Fibroblast of skin of left quadriceps (primary cell): ENCODE measurements at places on chromosomes 2 and 18.

DNA sequence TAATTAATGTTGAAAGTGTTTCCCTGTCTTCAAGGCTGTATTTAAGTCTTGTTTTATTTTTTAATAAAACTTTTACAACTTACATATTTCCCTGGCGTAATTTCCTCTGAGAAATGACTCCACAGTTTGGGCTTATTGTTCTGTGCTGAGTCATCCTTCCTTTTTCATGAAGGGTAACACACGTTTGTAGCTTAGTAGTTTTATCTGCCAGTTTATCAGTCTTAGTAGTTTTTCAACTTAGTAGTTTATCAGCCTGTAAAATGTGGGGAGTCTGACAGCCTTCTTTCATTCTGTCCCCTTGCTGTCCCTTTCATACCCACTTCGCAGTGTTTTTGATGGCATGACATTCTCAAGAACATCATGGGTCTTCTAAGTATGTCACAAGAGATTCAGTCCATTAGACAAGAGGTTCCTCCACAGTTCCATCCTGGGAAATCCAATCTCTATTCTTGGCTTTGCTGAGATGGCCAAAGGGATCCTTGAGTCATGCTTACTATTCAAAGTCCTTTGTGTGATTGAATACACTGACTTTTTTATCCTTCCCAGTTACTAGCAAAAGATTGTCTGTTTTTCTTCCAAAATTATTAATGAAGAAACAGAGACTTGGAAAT, 60.0 kb upstream of the SGPP2 start:
- no peak for DNase-seq

DNA sequence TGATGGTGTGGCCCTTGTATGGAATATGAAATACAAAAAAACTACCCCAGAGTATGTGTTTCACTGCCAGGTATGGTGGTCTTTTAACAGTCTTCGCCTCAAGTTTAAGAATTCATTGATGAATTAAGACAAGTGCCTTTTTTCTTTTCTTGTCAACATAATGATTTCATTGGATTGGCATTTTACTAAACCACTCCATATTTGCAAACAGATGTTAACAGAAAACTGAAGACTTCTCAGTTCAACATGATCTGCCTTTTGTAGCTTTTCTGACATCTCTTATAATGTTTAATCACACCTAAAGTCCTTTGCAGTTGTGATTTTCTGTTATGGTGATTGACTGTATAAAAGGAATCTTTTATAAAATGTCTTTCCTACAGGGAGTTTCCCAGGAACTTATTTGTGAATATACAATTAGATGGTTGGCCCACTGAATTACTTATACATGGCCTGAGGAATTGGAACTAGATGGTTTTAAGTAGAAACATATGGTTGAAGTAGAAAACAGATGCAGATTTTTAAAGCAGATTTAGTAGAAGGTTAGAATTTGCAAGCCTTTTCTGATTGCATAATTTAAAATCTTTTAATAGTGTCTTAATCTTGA, 39.7 kb downstream of the DYNC1I2 start:
- peak; percentile 56 for DNase-seq

DNA sequence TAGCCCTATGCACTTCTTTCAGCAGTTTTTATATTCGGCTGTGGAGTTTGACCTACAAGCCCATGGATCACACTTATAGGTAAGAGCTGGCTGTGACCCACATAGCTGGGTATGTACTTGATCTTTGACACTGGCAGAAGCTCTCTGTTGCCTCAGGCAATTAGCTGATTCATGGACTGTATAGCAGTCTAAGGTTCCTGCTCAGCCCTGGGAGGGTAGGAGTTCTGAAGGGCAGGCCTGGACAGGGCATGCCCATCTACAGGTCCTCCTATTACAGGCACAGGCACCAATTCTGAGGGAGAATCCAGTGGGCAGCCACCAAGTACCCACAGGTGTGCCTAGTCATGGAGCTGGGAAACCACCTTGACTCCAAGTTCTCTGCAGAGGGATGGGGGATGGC, 301.8 kb upstream of the GALNT5 start:
- no peak for DNase-seq

DNA sequence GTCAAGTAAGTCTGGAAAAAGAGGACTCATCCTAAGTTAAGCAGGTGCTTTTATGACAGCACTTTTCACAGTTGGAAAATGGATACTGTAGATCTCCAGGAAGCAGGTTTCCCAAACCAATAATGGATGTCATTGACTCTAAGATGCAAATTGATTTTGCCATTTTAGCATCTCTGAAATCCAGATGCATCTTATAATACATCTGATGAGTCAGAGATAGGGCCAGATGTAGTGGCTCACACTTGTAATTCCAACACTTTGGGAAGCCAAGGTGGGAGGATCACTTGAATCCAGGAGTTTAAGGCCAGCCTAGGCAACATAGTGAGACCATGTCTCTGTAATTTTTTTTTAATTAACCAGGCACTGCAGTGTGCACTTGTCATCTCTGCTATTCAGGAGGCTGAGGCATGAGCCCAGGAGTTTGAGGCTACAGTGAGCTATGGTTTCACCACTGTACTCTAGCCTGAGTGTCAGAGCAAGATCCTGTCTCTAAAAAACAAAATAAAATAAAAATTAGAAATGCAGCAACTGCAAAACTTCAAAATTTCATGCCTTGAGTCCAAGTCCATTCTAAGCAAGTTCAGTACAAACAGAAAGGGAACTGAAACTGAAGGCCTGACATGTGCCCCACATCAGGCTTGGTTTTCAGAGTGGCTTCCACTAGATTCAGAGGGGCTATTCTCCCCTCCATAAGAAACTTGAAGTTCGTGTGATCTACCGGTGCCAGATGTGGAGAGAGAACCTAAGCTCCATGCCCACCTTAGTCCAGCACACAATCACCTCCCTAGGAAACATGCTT, 267.8 kb upstream of the NCKAP5 start:
- DNase-seq, result no peak

DNA sequence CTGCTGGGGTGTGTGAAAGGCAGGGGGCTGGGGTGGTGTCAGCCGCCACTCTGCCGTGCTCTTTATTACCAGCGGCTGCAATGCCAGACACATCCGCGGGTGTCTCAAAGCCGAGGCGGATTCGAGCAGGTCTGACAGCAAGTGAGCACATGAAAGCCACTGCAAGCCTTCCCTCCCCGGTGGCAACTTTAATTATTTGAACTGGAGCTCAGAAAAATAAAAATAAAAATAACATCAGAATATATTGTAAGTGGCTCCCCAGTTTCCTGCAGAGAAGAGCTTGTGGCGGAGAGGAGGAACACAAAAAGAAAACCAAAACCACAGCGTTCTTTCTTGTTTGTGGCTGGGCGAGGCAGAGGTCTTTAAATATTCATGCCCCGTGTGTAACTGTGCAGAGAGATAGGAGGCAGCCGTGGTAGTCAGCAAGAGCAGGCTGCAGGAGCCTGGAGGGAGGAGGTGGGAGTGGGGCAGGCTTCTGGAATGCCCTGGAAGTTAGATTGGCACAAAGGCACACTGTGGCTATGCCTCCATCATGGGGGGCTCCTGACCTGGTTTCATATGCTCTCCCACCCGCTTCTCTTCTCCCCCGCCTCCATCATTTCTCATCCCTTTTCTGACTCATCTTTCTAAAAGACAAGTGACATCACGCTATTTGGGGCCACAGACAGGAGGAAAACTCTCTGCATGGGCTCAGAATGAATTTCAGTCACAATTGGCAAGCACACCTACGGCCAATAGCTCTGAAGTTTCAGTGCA, 199.8 kb downstream of the CLIP4 start:
- DNase-seq, result no peak

- peak; percentile 35 for DNase-seq
Measured at GRCh38 chr2:17538844-17539554, 1.5 kb upstream of the VSNL1 start.

DNA sequence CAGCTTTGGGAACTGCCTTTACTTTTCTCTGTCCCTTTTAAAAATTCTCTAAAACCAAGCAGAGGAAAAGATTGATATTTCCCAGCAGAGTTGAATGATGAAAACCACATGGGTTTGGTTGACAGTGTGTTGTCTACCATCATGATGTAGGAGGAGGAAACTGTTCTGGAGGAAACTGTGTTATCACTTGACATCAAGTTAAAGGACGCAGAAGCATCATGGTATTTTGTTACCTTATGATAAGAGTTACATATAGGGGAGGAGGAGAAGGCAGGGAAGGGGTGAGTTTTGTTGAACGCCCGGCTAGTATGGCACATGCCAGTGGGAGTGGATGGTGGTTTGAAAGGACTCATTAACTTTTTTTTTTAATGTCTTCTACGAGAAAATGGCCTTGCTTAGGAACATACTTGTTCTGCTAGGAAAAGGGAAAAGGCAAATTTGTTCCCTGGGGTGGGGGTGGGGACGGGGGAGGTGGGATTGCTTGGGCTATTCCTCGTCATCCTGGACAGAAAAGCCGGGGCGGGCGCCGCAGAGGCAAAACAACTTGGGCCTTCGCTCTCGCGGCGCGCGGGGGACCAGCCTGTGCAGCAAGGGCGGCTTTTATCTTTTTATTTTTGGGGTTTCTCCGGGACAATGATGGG, 766 bp downstream of the TMEM17 start:
- DNase-seq, result no peak

GRCh38 chr2:197057959-197058358, 131.5 kb upstream of the PGAP1 start:
- DNase-seq, result no peak

DNA sequence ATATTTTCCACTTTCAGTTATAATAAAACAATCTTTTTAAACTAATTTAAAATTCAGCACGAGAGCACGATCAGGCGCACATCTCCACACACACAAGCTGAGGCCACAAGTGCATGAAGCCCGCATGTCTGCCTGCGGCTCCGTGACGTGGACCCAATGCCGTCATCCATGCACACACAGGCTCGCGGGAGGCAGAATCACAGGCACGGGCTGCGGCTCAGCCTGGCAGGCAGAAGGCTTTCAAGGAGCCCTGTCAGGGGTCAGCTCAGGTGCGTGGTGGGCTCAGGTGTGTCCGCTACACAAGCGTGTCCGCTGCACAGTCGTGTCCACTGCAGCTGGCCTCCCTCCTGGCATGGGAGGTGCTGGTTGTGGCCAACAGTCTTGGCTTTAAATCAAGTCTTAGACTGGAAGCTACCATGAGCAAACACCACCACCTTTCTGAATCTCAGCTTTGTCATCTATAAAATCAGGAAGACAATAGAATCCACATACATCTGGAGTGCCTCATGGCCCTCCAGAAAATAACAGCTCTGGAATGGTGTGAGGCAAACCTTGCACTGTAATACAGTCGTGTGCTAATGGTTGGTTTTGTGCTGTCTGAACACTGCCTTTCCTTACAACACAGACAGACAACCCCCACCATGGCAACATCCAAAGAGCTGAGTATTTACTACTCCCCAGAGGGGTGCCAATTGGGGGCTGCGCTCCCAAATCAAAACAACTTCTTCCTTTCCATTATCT, 210.1 kb downstream of the NDUFA10 start:
- DNase-seq, result no peak

DNA sequence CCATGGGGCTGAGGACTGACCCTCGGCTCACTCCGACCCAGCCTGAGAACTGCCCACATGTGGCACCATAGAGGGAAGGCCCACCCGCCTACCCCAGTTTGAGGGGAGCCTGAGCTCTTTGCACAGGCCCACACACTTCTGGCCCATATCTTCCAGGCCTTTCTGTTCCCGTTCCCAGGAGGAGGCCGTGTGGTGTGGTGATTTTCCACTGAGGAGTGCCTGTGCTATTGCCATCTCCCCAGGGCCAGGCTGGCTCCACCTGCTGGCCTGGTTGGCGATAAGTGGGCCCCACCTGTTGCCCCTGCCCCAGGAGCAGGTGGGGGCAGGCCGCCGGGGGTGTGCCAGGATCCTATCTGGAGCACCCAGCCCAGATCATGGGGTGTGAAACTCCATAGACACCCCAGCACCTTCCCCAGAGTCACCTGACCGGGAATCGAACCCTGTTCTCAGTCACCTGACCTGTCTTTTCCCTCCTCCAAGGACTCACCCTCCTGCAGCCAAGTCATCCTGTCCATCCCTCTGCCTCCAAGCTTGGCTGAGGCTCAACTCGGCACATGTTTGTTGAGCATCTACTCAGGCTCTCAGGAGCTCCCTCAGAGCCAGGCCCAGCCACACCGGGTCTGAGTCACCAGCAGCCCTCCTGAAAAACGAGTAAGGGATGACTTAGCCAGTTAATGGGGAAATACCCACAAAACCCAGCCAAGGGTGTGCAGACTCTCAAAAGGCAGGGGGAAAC, 120.1 kb downstream of the CYP26B1 start:
- DNase-seq, result no peak

DNA sequence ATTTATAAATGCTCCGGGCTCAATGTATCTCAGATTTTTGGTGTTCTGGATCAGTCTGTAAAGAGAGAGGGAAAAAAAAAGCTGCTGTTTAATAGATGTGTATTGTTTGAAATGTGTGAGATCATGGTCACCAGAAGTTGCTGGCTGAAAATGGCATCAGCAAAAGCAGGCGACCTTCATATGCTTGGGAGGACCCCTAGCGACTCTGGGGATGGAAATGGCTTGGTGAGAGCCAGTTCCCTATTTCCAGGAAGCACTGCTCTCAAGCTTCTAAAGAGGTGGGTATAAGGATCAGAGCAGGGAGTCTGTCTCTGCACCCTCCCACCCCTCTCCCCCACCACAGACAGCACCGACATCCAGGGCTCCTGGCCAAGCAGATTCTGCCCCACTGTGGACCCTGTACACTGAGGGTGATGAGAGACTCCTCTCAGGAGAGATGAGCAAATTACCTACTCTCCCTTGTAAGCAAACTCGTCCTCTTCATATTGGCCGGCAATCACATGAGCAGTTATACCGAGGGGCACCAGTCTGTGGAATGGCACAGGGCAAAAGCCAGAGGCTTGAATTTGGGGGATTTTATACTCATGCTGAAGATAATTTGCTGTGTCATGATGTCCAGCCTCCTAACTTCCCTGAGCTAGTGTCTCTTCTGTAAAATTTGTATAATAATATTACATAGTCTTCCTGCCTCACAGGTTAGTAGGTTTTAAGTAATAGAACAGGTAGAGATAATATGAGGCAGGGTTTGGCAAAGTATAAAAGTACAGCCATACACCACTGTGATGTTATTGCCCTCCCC, 29.6 kb downstream of the LHCGR start:
- DNase-seq, result no peak

GRCh38 chr18:28766027-28766426, 589.1 kb upstream of the CDH2 start:
- no peak for DNase-seq

GRCh38 chr2:15645720-15646385, 54.2 kb downstream of the DDX1 start:
- no peak for DNase-seq

- DNase-seq, result peak; percentile 56
Measured at GRCh38 chr2:226478109-226478809, 321.4 kb downstream of the IRS1 start.

DNA sequence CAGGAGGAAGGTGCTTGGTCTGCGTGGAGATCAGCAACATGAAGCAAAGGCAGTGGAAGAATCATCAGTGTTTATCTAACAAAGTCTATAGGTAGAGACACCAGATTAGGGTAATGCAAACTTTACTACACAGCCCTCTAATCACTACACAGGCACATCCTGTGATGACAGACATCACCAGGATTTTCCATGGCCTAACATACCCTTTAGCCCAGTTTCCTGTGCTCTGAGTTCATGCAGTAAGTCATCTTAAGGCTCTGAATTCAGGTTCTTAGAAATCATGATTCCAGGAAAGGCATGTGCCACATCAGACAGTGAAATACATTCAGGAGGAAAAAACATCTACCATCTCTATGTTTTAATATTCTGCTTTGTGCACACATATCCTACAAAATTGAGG, 708.5 kb upstream of the SLC8A1 start:
- DNase-seq, result no peak

- DNase-seq, result no peak
Measured at GRCh38 chr2:58620896-58621295, 379.8 kb upstream of the FANCL start.
